ENCODE measurements at places on chromosomes 4 and X. TPM values are rescaled to one million over a fixed set of nuclear protein-coding genes. Genes with fewer than 3 reads are reported as not detected.

Gene ADGRG2
- 0.51 TPM for total RNA-seq

GRCh38 chr4:92251711-92252110, 52.1 kb upstream of the GRID2 start:
- H3K4me1 ChIP-seq, result no peaks in the 10 kb centered on the region
- no peaks in the 10 kb centered on the region for H3K36me3 ChIP-seq
- H3K27me3 ChIP-seq, result no peaks in the 10 kb centered on the region
- H3K27ac ChIP-seq, result no peak overlapping the region
- DNase-seq, result no peak

- no peak for DNase-seq
- no peak overlapping the region for H3K27ac ChIP-seq
- no peak overlapping the region for H3K4me3 ChIP-seq
- no peaks in the 10 kb centered on the region for H3K36me3 ChIP-seq
Measured at GRCh38 chrX:154381271-154381670, 2.2 kb downstream of the EMD start.

DNA sequence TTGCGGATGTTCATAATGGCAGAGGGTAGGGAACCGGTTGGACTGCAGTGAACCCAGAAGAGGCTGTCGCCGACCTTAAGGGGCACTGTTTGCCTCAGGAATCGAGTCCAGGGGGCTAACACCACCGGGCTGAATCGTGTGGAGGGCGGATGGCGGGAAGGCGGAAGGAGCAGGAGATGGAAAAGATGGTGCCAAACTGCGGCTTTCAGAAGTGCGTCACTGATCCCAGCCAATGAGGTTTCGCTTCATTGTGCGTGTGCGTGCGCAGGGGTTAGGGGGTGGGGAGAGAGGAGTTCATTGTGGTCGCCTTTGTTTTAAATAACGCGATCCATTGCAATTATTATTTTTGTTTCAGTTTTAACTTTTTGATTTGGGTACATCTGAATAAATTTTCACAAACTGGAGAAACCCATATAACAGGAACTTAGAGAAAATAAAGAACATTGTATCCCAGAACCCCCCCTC, at the start of gene NAA11:
Gene NAA11, minus strand, starts transcription at position 198 of the 465 bp plus-strand sequence. Its CDS starts 184 bp downstream, at position 14.
- no peaks in the 10 kb centered on the region for H3K27me3 ChIP-seq
- no peaks in the 10 kb centered on the region for H3K36me3 ChIP-seq
- no peak for DNase-seq
- H3K4me3 ChIP-seq, result no peak within 1 kb of the TSS
- no peaks in the 10 kb centered on the region for H3K4me1 ChIP-seq

DNA sequence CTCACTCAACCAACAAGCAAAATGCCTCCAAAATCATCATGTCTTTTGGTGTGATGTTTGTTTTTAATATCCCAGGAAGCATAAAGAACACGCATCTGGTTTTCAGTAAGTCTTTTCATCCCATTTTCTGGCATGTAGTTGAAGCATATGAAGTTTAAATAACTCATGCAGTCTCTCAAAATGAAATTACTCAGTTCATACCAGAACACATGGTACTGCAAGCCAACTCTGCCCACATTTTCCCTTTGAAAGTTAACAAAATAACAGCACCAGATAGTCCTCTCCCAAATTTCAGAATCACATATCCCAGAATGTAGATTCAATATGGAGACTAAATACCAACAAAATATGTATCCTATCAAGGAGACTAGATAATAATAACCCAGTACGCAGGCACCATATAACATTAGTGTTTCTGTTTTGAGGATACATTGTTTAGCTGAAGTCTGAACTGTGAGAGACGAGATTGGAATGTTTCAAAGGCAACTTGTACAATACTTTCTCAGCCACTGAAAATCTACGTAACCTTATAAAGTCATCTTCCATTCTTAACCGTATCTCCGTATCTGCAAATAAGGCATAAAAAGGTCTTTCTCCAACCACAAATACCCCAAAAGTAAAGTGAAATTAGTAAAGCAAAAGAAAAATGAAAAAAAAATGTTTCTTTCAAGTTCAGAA, 23.1 kb downstream of the CORIN start:
- H3K27me3 ChIP-seq, result no peaks in the 10 kb centered on the region
- no peaks in the 10 kb centered on the region for H3K36me3 ChIP-seq
- no peak for DNase-seq
- H3K27ac ChIP-seq, result no peak overlapping the region

Gene CENPI
- 24.7 TPM for total RNA-seq

- no peak for DNase-seq
- no peaks in the 10 kb centered on the region for H3K36me3 ChIP-seq
- peaks cover 7% of the 10 kb centered on the region for H3K27me3 ChIP-seq
- H3K4me3 ChIP-seq, result no peak overlapping the region
Measured at GRCh38 chr4:80340036-80340435, 4.5 kb downstream of the CFAP299 start.

Gene MEPE
- not detected for total RNA-seq

Gene MAGEB10
- not detected for total RNA-seq

DNA sequence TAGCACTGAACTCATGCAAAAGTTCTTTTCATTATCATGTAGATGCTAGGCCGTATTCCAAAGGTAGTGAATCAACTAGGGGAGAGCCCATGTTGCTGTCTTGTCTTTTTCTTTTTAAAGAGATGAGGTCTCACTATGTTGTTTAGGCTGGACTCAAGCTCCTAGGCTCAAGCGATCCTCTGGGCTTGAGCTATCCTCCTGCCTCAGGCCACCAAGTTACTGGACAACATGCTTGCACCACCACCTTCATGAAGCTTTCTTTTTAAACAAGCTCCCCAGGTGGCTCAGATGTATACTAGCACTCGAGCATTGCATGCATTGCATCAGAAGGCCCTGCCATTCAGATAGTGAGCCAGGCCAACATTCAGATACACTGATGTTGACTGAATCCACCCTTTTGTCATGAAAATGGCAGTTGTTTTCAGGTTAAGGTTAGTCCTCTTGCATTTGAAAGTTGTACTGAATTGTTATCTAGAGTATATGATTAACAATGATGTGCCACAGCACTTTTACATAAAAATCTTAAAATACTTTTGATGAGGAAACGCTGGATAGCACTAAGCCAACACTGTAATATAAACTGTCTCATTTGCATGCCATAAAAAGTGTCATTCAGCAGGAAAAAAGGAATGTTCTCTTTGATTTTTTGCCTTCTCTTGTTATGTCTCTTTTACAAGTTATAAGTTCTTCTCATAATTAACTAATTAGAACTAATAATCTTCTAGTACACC, 76.7 kb downstream of the FNIP2 start:
- H3K4me1 ChIP-seq, result no peaks in the 10 kb centered on the region
- no peaks in the 10 kb centered on the region for H3K36me3 ChIP-seq
- H3K27me3 ChIP-seq, result no peaks in the 10 kb centered on the region
- no peak overlapping the region for H3K27ac ChIP-seq
- DNase-seq, result no peak

Gene FGF2
- total RNA-seq, result 39.3 TPM

DNA sequence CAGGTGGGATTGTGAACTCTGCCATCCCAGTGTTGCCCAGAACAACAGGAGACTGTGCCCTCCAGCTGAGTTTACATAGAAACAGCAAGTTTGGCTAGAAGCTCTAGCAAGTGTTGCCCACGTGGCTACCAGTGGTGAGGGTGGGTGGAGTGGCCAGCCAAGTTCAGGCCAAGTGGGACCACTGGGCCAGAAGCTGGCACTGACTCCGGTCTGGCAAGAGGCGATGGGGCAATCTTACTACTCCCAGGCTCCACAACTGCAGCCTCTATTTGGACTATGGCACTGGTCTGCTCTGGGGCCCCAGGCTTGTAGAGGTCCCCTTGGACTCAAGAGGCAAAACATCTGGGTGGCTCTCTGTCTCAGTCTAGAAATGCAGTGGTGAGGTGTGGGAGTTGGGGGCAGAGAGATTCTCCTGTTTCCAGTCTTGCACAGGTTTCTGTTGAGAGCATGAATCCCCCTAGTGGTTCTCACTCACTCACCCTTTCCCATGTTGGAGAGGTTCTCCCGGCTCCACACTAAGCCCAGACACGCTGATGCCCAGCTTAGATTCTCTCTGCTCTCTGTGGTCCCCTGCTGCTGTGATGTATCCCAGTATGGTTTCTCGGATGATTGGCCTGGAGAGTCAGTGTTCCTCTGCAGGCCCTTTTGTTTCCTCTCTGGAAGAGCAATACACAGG, 615.3 kb downstream of the PDHA2 start:
- H3K4me3 ChIP-seq, result no peak overlapping the region
- no peaks in the 10 kb centered on the region for H3K36me3 ChIP-seq
- no peaks in the 10 kb centered on the region for H3K27me3 ChIP-seq

Gene CT45A5
- total RNA-seq, result not detected

DNA sequence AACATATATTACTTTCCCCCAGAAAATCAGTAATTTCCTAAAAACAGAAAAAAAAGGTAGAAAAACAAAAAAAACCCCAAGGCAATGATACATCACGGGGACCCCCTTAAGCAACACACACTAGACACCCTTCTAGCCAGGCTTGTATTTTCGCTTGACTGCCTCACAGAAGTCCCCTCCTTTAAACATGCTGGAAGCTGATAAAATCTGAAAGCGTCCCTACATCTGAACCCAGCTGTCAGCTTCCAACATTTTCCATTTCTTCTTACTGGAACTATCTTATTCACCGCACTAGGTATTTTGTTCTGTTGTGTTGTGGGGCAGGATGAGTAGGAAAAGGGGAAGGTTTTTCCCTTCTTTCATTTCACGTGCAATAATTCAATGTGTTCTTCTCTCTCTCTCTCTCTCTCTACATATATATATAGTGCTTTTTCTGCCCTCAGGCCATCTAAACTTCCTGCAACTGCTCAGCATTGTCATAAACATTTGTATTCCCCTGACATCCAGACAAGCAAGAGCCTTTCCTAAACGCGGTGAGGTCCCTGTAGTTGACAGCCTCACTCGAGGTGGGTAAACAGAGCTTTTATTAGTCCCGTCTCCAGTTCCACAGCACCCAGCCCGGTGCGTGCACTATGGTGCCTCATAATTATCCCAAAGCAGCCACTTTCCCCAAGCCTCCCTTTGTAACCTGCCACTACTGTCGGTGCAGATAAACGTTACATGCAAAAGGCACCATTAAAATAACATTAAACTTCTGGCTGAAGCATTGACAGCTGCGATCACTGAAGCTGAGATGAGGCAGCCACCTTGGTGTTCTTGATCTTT, 82.5 kb downstream of the GATB start:
- no peak for DNase-seq
- no peaks in the 10 kb centered on the region for H3K4me1 ChIP-seq
- no peak overlapping the region for H3K27ac ChIP-seq
- H3K36me3 ChIP-seq, result no peaks in the 10 kb centered on the region
- no peaks in the 10 kb centered on the region for H3K27me3 ChIP-seq

- H3K27me3 ChIP-seq, result no peaks in the 10 kb centered on the region
- H3K4me1 ChIP-seq, result no peaks in the 10 kb centered on the region
- peak; percentile 43 for DNase-seq
- no peaks in the 10 kb centered on the region for H3K36me3 ChIP-seq
Measured at GRCh38 chrX:48591255-48591791, 6.0 kb upstream of the WDR13 start.
